ENCODE measurements at places on chromosomes 3 and 15.

GRCh38 chr3:59143447-59143846 is 93.6 kb upstream of the CFAP20DC start:
- no peak overlapping the region for H3K27ac ChIP-seq
- no peaks in the 10 kb centered on the region for H3K4me1 ChIP-seq
- H3K36me3 ChIP-seq, result no peaks in the 10 kb centered on the region
- H3K27me3 ChIP-seq, result no peaks in the 10 kb centered on the region
- DNase-seq, result no peak

- H3K4me1 ChIP-seq, result no peaks in the 10 kb centered on the region
- H3K4me3 ChIP-seq, result no peak overlapping the region
- peaks cover 93% of the 10 kb centered on the region for H3K27me3 ChIP-seq
- no peak overlapping the region for H3K27ac ChIP-seq
Observed at GRCh38 chr15:74302821-74303359, 64.6 kb downstream of the CYP11A1 start.

DNA sequence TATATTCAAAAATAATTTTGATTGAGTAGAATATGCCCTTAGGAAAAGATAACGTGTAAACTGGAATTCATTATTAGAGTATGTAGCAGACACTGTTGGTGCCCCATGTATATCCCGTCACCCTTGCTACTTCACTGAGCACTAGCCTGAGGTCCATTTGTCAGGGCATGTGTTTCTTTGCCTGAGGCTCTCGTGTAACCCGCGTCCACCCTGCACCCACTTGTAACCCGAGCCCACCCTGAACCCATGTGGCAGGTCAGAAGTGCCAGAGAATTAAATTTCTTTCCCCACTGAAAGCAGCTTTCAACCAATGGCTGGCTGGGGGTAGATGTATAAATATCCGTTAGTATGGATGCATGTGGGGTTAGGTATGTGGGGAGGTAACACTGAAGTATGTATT is 474.2 kb upstream of the ZNF385D start:
- no peaks in the 10 kb centered on the region for H3K36me3 ChIP-seq
- no peaks in the 10 kb centered on the region for H3K4me1 ChIP-seq
- no peaks in the 10 kb centered on the region for H3K27me3 ChIP-seq
- no peak for DNase-seq
- no peak overlapping the region for H3K4me3 ChIP-seq

DNA sequence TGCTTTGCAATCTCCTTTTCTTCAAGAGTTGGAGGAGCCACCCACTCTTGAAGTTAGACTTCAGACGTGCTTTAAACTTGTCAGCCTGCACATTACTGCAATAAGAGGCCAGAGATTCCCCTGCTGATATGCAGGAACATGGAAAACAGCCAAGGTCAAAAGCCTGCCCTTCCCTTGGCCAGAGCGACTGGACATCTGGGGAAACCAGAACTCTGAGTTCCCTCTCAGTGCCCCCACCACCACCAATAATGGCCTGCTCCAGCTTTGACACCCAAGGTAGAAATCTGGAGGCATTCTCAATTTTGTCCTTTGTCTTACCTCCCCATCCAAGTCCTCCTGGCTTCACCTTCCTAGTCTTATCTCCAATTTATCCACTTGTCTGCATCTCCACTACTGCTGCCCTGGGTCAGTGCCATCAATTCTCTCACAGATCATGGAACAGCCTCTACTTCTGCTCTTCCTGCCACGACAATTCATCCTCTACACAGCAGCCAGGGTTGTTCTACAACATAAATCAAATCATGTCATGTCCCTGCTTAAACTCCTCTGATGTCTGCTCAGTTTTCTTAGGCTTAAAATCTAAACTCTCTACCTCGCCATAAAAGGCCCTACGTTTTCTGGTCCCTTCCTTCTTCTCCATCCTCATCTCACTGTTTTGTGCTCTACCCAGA is 191.6 kb upstream of the WNT5A start:
- DNase-seq, result no peak
- H3K27me3 ChIP-seq, result no peaks in the 10 kb centered on the region
- no peak overlapping the region for H3K4me3 ChIP-seq

- no peaks in the 10 kb centered on the region for H3K4me1 ChIP-seq
- no peak overlapping the region for H3K4me3 ChIP-seq
- H3K27me3 ChIP-seq, result no peaks in the 10 kb centered on the region
Observed at GRCh38 chr3:156395961-156396710, 158.8 kb downstream of the SSR3 start.
